ENCODE measurements at places on chromosomes 6 and 20. TPM values are rescaled to one million over a fixed set of nuclear protein-coding genes. Genes with fewer than 3 reads are reported as not detected.
A peak's percentile ranks its signal among the peaks of the same experiment; 100 is the strongest.

DNA sequence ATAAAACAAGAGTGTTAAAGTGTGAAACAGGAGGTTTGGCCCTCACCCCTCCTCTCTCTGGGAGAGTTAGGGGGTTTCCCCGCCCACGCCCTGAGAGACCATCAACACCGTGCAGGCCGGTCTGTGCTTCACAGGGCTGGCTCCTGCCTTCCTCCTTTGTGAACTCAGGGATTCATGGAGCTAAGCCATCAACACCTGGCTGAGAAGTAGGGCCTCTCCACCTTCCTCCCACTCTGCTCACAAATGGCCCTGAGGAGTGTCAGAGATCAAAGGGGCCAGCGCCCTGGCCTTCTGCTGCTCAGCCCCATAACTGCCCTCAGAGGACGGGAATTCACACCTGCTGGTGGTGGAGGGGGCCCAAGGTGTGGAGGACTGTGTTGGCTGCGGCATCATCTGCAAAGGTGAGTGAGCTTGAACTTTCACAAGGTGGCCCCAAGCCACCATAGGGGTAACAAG, 88.6 kb downstream of the PSMB1 start:
- H3K4me3 ChIP-seq = no peak overlapping the region
- no peak overlapping the region for H3K27ac ChIP-seq
- H3K27me3 ChIP-seq = no peaks in the 10 kb centered on the region
- DNase-seq = no peak
- no peaks in the 10 kb centered on the region for H3K36me3 ChIP-seq

GPX5 gene
- not detected for total RNA-seq

DNA sequence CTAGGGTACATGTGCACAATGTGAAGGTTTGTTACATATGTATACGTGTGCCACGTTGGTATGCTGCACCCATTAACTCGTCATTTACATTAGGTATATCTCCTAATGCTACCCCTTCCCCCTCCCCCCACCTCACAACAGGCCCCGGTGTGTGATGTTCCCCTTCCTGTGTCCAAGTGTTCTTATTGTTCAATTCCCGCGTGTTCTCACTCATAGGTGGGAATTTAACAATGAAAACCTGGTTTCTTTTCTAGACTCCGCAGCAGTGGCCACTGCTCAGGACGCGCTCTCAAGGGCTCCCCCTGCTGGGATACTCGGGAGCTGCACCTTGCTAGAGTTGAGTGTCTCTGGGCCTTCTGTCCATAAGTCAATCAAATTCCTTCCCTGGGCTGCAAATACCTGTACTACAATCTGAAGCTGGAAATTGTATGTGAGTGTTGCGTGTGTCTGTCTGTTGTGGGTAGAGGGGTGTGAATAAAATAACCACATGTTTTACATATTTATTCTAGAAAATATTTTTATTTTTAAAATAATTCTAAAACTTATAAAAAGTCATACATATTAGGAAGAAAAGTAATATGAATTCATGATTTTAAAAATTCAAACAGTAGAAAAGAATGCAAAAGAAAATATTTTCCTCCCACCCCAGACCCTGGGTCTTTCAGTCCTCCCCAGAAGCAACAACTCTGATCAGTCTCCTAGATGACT, 8.2 kb upstream of the CEP250 start:
- peak overlapping the region; percentile 32 for H3K4me3 ChIP-seq
- DNase-seq = peak; percentile 99
- H3K36me3 ChIP-seq = no peaks in the 10 kb centered on the region

DNMT3B gene
- total RNA-seq = 5.1 TPM

CD24 gene
- 637 TPM for total RNA-seq

DNA sequence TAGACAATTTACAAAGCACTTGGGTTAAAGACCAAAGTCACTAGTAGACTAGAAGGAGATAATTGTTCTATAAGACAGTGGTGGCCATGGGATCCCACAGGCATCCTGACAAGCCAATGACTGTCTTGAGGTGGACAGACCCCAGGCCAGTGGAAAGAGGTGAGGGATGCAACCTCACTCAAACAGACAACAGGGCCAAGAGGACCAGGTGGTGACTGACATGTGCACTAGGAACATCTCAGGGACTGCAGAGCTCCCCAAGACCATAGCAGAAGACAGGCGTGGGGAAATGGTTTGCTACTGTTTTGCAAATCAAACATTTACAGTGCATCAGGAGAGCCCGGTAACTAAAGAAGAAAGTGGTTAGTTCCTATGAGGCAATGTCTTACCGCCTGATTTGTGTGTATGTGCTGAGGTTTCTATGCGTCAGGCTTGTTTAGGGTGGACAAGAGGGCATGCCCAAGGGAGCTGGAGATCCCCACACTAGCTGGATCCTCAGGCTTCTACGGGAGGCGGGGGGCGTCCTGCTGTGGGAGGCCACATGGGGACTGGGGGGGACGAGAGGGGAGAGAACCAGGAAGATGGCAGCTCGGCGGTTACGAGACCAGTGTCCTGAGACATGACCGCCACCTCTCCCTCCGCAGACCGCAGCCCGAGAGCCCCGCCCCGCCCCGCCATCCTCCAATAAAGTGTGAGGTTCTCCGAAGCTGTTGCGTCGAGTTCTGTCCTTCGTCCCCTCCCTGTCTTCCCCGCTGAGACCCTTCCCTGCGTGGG, 623 bp upstream of the MRPS26 start:
- H3K36me3 ChIP-seq = peaks cover 14% of the 10 kb centered on the region
- no peak for DNase-seq
- peak overlapping the region; percentile 85 for H3K27ac ChIP-seq

GRCh38 chr6:21084656-21085055, 508.9 kb upstream of the SOX4 start:
- H3K36me3 ChIP-seq = no peaks in the 10 kb centered on the region
- H3K27me3 ChIP-seq = no peaks in the 10 kb centered on the region
- no peak for DNase-seq
- no peaks in the 10 kb centered on the region for H3K4me1 ChIP-seq
- H3K27ac ChIP-seq = no peak overlapping the region

GRCh38 chr20:45828589-45828988, 1.5 kb upstream of the TNNC2 start:
- H3K36me3 ChIP-seq = no peaks in the 10 kb centered on the region
- no peak overlapping the region for H3K27ac ChIP-seq
- no peak overlapping the region for H3K4me3 ChIP-seq
- DNase-seq = no peak

IMPG1 gene
- total RNA-seq = 0.06 TPM

GRCh38 chr6:170292407-170293158, 1.7 kb upstream of the DLL1 start:
- peaks cover 24% of the 10 kb centered on the region for H3K4me1 ChIP-seq
- H3K27me3 ChIP-seq = no peaks in the 10 kb centered on the region
- DNase-seq = no peak
- peak overlapping the region; percentile 77 for H3K4me3 ChIP-seq

- H3K36me3 ChIP-seq = no peaks in the 10 kb centered on the region
- no peaks in the 10 kb centered on the region for H3K4me1 ChIP-seq
- no peak overlapping the region for H3K27ac ChIP-seq
- no peak for DNase-seq
- H3K4me3 ChIP-seq = no peak overlapping the region
- no peaks in the 10 kb centered on the region for H3K27me3 ChIP-seq
Measured at GRCh38 chr6:37531026-37531425, 31.3 kb upstream of the CCDC167 start.

- H3K27me3 ChIP-seq = no peaks in the 10 kb centered on the region
- H3K4me1 ChIP-seq = no peaks in the 10 kb centered on the region
- no peaks in the 10 kb centered on the region for H3K36me3 ChIP-seq
- no peak overlapping the region for H3K4me3 ChIP-seq
Measured at GRCh38 chr20:47126709-47127108, 229.8 kb downstream of the ZMYND8 start.

DNA sequence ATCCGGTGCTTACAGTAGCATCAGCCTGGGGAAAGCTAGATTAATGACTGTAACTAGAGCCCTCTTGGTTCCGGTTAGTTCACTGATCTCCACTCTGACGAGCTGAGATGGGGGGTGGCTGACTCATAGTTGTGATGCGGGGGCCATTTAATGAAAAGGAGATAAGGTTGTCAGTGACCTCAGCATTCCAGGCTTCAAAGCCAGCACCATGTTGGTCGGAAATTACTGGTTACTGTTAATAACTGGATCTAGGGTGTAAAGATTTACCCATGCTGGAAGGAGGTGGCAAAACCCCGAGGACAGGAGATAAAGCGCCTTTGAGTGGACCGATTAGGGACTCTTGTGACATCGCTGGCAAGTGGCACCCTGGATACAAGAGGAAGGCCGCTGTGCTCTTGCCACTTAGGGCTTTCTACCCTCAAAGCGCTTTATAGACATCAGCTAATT, 21.1 kb downstream of the FOXC1 start:
- H3K4me1 ChIP-seq = no peaks in the 10 kb centered on the region
- H3K27me3 ChIP-seq = no peaks in the 10 kb centered on the region
- peak; percentile 37 for DNase-seq
- peak overlapping the region; percentile 62 for H3K27ac ChIP-seq
- no peaks in the 10 kb centered on the region for H3K36me3 ChIP-seq
- no peak overlapping the region for H3K4me3 ChIP-seq

DNA sequence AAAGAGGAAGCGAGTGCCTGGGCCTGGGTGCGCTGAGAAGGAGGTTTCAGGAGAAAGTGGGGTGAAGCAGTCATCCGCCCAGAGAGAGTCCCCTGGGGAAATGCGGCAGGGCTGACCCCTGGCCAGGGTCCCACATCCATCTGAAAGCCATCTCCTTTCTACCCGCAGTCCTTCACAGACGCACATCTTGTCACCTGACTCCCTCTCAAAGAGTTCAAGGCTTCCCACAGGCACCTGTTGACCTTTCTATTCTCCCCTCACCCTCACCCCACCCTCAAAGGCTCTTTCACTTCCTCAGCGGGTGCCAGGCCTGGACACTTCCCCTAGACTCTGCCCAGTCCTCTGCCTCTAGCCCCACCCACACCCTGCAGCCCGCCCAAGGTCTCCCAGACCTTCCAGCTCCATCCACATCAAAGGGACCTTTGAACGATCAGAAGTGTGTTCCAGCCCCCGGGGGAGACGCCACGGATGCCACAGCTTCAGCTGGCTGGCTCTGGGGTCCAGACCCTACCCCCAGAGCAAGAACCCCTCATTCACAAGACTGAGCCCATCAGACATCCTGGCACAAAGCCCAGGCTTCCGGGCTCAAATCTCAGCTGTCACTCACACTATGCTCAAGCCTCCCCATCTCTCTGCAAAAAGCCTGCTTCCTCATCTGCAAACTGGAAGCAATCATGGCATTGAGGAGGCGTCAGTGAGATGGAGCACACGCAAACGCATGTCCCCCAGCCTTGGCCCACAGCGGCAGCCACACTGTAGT, 2.1 kb downstream of the CTSZ start:
- no peak overlapping the region for H3K4me3 ChIP-seq
- no peak overlapping the region for H3K27ac ChIP-seq
- no peaks in the 10 kb centered on the region for H3K27me3 ChIP-seq
- peaks cover 5% of the 10 kb centered on the region for H3K4me1 ChIP-seq
- DNase-seq = no peak

GRCh38 chr6:125274935-125275334, 26.8 kb downstream of the HDDC2 start:
- H3K27me3 ChIP-seq = no peaks in the 10 kb centered on the region
- H3K4me1 ChIP-seq = no peaks in the 10 kb centered on the region
- no peak overlapping the region for H3K4me3 ChIP-seq
- no peaks in the 10 kb centered on the region for H3K36me3 ChIP-seq

- H3K27me3 ChIP-seq = peaks cover 9% of the 10 kb centered on the region
- DNase-seq = no peak
- no peak overlapping the region for H3K27ac ChIP-seq
- H3K4me3 ChIP-seq = no peak overlapping the region
- H3K4me1 ChIP-seq = no peaks in the 10 kb centered on the region
Measured at GRCh38 chr6:91029211-91029610, 442.3 kb upstream of the MAP3K7 start.

ABCF1 gene
- 30.7 TPM for total RNA-seq

KCNG1 gene
- total RNA-seq = 2.8 TPM

LRRC73 gene
- 1.1 TPM for total RNA-seq

DNA sequence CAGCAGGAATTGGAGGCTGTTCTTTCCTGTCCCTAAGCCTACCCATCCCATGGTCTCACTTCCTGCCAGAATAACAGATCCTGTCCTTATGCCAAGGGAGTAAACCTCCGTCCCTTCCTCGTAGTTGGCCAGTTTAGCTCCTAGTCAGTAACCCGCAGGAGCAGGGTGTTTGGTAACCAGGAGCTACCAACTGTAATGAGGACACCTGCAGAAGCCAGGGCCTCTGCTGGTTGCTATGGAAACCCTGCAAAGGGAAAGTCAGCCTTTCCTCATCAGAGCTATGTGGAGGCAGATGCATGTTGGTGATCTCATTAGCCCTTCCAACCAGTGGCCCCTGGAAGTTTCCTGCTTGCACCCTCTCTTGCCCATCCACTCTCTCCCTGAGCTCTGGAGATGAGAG, 368.2 kb upstream of the SULF2 start:
- H3K4me1 ChIP-seq = no peaks in the 10 kb centered on the region
- H3K4me3 ChIP-seq = no peak overlapping the region
- H3K27ac ChIP-seq = no peak overlapping the region
- no peak for DNase-seq

DNA sequence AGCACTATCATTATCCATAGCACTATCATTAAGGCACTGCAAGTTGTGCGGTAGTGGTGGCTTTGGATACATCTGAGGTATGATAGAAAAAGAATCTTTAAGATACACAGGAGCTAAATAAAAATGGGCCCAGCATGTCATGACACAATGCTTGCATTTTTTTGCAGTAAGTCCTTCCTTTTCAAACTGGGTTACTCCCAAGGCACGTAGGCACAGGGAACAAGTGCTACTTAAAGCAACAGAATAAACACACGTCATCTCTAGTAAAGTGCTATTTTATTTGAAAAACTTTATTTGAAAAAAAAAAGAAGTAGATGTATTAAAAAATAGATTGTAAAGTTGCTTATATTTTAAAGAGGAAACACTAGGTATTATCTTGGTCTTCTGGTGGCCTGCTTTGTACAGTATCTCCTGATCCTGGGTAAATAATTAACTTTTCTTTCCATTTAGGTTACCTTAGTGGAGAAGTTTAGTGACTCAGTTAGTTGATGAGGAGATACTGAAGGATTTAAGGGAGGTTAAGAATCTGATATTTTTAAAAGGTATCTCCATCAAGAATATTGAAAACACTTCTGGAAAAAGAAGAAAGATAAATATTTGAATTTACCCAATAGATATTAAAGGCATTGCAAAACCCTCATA, 129.6 kb downstream of the EDN1 start:
- no peaks in the 10 kb centered on the region for H3K4me1 ChIP-seq
- H3K4me3 ChIP-seq = no peak overlapping the region
- no peak overlapping the region for H3K27ac ChIP-seq
- H3K36me3 ChIP-seq = no peaks in the 10 kb centered on the region
- no peak for DNase-seq
- H3K27me3 ChIP-seq = no peaks in the 10 kb centered on the region

DNA sequence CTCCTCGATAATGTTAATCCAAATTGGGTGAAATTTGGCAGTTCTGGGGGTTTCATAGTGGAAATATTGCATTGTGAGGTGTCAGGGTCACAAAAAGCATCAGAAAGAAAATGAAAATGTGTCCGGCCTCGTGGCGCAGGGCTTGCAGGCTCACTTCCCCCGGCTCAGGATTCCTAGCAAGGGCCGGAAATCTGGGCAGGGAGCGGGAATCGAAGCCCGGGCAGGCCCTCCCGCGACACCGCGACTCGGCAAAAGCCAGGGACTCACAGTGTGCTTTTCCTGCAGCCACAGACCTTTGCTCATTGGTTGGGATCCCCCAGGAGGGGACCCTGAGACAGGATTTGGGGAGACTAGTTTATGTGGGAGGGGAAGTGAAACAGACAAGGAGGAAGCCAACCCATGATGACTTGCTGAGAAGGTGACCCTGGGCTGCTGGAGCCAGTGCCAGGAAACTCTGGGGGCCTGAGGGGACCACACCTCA, 847 bp upstream of the CD93 start:
- DNase-seq = no peak
- no peaks in the 10 kb centered on the region for H3K4me1 ChIP-seq
- H3K27ac ChIP-seq = no peak overlapping the region
